Activated T-cell treated with anti-CD3 and anti-CD28 coated beads for 48 hours (primary cell): ENCODE measurements at places on chromosomes 7 and 10.
A peak's percentile ranks its signal among the peaks of the same experiment; 100 is the strongest.

- DNase-seq = no peak
These were observed 200.1 kb downstream of the SDHAF3 start for GRCh38 chr7:97317575-97317974.

GRCh38 chr7:3922175-3922635 is 621.2 kb downstream of the SDK1 start:
- DNase-seq = no peak

DNA sequence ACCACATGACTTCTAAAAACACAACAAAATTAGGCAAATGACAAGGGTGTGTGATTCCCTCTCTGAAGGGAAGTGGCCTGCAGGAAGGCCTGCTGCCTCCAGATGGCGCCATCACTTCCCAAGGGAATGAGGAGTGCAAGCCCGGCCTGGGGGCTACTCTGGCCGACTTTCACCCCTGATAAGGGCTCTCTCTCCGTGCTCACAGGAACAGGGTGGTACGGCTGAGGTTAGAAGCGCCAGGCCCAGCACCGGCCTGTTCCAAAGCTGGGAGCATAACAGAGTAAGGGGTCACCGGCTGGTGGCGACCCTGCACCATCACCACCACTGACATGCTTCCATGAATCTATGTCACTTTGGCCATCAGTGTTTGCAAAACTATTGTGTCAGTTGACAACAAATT is 13.1 kb downstream of the RBP3 start:
- peak; percentile 24 for DNase-seq

GRCh38 chr10:118528426-118528825 is 67.0 kb downstream of the PRLHR start:
- no peak for DNase-seq

DNA sequence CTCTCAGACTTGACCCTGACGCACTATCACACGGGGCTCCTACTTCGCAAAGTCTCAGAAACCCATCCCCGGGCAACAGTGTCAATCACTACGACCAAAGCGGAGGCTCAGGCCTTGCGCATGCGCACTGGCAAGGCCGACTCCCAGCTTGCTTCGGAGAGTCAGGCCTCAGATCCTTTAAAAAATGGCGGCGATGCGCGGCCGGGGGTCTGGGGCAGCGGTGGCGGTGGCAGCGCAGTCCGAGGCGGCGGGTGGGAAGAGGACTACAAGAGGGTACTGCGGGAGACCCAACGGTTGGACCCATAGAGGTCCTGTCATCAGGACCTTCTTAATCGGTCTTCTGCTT is 196.9 kb downstream of the ZNF716 start:
- DNase-seq = no peak

DNA sequence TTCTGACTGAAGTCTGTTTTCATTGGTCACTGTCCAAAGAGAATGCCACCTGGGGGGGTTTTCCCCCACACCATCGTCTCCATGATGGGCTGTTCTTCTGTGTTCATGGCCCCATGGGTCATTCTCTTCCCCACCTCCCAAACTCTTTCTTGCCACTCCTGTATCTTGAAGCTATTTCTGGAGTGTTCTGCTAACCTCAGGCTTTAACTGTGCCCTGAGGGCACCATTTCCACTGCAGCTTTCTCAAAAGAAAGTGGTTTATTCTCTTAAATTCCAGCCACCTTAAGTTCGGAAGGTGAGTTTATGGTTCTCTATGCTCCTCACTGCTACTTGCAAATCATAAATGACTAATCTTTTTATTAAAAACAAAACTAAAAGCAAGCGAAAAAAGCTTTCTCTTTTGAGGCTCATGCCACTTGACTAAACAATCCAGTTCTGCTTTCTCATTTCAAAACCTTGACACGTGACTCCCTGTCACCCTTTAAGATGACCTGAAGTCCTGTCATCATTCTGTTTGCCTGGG is 7.4 kb upstream of the APBB1IP start:
- DNase-seq = no peak

DNA sequence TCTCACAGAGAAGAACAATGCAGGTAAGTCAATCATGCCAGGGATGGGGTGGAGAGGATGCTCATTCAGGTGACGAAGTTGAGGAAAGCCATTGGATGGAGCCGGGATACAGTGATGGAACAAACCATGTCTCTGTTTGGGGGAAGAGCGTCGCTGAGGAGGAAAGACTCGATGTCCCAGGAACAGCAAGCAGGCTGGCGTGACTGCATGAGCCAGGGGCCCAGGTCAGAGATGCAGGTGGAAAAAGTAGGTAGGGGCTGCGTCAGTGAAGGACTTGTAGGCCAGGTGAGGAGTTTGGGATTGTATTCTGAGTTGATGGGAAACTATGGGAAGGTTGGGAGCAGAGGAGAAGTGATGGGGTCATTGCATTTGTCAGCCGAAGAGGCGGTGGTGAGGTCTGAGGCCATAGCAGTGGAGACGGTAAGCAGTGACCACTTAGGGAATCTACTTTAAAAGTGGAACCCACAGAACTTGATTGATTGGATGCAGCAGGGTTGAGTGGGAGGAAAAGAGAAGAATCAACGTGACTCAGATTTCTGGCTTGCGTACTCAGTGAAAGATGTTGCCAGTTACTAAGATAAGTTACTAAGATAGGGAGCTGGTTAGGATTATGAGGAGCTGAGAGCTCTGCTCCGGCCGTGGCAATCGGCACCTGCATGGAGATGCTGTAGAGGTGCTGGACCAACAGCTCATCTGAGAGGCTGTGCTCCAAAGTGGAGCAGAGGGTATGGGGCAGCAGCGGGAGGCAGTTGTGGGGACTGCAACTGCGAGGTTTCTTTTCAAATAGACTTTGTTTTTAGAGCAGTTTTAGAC is 12.5 kb upstream of the IL2RA start:
- DNase-seq = no peak

DNA sequence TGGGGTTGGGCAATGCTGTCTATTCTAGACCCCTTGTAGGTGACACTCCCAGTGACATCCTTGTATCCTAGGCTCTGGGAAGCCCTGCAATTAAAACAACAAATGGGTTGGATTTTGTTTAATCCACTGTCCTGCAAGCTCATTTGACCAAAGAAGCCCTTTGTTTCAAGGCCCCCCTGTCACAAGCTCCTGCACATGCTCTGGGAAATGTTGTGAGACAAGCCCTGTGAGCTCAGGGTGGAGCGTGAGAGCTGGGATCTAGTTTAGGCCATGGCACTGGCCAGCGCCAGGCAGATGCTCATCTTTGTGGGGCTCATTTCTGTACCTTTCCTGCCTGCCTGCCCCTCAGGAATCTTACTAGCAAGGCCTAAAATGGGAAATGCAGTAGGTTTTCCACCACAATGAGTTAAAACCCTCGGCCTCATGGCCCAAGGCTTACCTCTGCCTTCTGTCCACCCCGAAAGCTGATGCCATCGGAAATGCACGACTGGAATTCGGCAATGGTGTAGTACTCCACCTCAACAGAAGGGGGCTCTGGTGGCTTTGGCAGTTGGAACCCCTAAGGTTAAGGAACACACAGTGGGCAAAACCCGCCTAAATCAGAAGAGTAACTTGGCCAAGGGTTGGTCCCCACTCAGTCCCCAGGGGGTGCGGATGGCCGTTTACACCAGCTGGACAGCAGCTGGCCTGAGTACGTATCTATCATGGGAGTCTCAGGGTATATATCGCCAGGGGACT is 112.0 kb downstream of the NEURL1 start:
- DNase-seq = peak; percentile 29

GRCh38 chr7:80637911-80638765 is at the start of gene CD36:
TSS of gene CD36 (plus strand) at chr7:80638642. CDS start at chr7:80646741, 8,099 bp downstream.
- no peak for DNase-seq

DNA sequence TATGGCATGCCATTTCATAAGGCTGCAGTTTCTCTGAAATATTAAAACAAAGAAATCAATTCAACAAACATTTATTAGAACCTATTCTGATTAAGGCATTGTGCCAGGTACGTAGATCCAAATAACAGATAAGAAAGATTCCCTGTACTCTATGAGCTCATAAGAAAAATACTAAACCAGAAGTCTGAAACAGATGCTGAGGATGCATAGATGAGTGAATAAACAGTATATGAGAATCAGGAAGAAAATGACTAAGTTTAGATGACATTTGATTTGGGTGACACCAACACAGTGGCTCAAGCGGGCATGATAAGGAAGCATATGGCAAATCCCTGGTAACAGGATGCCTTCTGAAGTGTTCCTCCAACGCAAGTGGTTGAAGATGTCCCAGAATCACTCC is 477.2 kb downstream of the PARD3 start:
- DNase-seq = no peak

DNA sequence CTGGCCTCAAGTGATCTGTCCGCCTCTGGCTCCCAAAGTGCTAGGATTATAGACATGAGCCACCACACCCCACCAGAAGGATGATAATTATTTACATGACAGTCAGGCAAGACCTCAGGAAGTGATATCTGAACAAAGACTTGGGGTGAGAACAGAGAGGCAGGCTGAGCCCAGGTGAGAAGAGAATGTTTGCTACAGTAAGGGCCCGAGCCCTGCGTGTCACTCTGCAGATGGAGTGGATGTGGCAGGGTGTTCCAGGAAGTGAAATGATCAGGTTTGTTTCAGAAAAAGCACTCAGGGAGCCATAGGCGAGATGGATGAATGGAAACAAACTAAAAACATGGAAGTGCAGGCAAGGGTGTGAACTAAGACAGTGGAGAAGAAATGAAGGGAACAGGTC is 22.2 kb downstream of the SFMBT2 start:
- no peak for DNase-seq

DNA sequence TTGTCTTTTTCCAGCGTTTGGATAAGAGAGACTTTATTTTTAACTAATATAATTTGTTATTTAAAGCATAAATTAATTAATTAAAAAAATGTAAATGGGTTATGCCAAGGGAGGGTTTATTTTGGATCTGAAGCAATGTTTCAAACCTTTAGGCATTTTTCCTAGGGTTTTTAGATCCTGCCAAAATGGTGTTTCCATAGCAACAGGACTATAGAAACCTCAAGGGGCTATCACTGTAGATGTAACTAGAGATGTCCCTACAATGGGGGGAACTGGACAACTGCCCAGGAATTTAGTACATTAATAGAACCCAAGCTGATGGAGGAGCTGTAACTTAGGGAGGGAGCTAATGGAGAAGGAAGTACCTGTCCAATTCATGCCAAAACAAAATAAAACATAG is 57.3 kb downstream of the SLC39A12 start:
- DNase-seq = no peak
